RCC 7860 (cell line): ENCODE measurements at places on chromosomes 3 and 15.

DNA sequence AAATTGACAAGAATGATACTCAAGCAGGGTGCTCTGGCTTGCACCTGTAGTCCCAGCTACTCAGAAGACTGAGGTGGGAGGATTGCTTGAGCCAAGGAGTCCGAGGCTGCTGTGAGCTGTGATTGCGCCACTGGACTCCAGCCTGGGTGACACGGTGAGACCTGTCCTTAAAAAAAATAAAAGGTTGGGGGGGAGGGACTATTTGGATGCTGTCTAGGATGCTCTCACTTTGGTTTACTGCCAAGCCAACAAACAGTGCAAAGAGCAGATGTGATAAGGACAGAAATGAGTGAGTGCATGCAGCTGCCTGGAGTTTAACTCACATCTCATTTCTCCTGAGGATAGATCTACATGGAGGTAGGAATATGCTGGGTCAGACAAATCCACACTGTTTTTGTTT is 130.0 kb downstream of the FRMD4B start:
- DNase-seq: no peak

DNA sequence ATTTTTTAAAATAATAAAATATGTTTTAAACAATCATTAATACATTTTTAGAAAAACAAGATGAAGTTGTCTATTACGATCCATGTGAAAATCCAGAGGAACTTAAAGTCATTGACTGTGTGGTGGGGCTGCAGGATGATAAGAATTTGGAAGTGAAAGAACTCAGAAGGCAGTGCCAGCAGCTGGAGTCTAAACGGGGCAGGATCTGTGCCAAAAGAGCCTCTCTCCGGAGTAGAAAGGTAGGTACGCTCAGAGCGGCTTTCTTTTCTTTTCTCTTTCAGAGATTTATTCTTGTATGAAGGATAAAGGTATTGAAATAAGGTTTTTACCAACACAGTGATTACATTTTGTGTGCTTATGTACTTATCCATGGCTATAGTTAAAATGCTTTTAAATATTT is 13.6 kb downstream of the WHAMM start:
- DNase-seq: no peak

DNA sequence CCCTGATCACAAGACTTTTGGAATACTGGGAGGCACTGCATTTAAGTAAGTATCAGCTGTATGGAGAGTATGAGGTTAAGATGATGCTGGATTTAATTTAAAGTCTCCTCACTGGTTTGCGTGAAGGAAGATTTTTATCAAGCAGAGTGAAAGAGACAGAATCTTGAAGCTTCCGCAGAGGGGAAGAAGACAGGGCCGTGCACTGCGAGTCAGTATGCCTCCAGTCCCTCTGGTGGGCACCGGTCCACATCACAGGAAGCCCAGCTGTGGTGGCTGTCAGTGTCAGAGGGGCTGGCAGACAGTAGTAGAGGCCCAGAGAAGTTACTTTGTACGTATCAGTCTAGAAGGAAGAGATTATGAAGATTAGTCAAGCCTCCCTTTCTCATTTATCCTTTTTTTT is 379.0 kb upstream of the TPRG1 start:
- DNase-seq: no peak

DNA sequence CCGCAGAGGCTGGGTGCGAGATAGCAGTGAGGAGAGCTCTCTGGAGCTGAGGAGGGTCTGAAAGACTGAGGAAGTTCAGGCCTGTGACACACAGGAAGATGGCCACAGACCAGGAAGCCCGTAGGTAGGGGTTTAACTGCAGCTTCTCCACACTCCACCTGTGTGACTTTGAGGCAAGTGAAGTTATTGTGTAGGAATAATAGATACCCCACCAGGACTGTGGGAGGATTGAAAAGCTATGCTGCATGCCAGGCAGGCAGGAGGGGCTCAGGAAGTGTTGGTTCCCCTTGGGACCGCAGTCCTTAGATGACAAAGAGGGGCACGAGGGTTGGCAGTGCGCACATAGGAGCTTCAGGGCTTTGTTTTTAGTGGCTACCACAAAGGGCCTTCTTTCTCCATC is 50.9 kb downstream of the MAGEF1 start:
- no peak for DNase-seq

DNA sequence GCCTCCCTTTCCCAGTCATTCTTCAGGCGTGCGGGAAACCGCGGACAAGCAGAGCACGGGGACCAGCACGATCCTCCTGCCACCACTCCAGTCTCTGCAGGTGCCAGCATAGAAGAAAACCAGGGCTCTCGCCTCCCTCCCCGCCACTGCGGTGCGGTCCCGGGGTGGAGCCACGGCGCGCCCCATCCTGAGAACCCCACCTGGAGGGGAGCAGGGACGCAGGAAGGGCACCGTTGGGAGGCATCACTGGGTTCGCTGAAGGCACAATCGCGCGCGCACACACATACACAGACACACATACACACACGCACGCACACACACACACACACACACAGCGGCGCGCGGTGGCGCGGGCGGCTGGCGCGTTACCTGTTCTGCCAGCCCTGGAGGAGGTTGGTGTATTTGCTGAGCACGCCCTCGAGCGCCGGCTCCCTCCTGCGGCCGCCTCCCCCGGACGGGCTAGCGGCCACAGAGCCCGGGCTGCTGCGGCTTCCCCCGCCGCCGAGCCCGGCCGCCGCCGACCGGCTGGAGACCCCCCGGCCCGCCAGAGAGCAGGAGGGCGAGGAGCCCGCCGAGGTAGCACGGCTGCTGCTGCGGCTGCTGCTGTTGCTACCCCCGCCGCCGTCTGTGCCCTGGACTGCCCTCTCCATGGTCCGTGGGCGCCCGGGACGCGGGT is 394 bp downstream of the OSBPL10 start:
- DNase-seq: peak; percentile 52

DNA sequence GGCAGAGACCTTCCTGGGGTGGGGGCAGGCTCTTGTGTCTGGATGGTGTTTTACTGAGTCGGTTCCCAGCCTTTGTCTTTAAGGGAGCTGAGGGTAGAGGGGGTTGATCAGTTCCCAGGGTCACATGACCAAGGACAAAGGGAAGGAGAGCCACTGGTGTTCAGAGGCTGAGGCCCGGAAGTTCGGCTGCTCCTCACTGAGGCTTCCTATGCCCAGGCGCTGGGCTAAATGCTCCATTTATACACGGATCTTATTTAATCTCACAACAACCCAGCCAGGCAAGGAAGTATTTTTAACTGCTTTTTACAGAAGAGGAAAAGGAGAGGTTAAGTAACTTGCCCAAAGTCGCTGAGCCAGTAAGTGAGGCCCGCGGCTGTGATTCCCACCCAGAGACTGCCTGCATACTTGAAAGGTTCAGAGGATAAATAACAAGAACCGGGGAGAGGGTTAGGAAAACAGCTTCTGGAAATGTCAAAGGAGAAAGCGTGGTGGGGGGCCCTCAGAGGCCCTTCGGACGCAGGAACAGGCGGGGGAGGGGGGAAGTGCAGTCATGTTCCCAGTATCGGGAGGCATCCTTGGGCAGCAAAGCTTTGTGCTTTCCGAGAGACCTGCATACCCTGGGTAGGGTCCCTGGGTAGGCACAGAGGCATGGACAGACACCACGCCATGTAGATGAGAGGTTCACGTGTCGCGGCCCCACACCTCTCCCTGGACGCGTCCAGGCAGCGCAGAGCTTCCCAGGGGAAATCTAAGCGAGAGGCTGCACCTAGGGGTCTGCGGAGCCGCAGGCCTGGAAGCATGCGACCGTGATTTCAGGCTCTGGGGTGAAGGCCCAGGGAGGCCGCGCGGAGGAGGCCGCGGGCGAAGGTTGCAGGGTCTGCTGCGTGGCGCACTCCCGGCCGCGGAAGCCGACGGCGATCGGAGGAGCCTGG is 21.3 kb downstream of the EPHB3 start:
- no peak for DNase-seq

DNA sequence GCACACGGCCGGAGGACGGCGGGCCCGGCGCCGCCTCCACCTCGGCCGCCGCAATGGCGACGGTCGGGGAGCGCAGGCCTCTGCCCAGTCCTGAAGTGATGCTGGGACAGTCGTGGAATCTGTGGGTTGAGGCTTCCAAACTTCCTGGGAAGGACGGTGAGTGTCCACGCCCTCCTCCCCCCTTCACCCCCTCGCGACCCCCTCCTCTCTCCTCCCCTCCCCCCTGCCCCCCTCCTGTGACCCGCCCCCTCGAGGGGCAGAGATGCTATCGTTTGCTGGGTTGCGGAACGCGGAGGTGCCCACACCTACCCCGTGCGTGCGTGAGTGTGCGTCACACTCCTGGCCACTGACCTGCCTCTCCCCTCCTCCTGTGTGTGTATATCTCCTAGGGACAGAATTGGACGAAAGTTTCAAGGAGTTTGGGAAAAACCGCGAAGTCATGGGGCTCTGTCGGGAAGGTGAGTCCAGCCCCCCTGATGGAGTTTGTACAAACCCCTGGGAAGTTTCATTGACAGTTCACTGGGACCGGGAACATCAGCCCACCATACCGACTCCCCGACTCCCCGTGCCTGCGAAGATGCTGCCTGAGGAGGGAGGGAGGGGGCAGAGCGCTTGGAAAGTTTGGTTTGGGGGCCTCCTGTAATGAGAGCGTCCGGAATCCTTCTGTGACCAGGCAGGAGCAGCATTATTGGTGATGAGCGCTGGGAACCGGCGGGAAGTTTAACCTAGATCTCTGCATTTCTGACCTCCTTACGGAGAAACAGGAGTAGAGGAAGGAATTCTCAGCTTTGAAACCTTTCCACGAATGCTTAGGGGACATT is 795 bp upstream of the SCAANT1 start:
- DNase-seq: peak; percentile 40

DNA sequence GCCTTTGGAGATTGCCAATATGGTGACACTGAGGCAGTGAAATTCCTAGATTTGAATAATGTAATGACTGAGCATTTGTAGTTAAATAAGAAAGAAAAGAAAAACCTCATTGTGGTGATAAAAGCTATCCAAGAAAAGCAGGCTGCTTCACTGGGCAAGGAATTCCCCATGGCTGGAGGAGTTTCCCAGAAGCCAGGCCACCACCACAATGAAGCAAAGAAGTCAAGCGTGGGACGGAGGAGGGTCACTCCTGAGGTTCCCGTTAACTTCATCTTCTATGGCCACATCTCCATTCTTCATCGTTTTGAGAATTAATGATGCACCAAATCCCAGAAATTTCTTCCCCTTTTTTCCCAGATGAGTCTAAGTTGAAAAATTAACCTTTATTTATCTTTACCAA is 185.8 kb upstream of the BCL6 start:
- DNase-seq: peak; percentile 36

GRCh38 chr15:85711580-85712192 is 83.0 kb downstream of the KLHL25 start:
- peak; percentile 12 for DNase-seq

- no peak for DNase-seq
Measured at GRCh38 chr3:169968224-169968885, 1.7 kb downstream of the SEC62 start.

- no peak for DNase-seq
Measured at GRCh38 chr3:94303897-94304296, 241.0 kb downstream of the NSUN3 start.

DNA sequence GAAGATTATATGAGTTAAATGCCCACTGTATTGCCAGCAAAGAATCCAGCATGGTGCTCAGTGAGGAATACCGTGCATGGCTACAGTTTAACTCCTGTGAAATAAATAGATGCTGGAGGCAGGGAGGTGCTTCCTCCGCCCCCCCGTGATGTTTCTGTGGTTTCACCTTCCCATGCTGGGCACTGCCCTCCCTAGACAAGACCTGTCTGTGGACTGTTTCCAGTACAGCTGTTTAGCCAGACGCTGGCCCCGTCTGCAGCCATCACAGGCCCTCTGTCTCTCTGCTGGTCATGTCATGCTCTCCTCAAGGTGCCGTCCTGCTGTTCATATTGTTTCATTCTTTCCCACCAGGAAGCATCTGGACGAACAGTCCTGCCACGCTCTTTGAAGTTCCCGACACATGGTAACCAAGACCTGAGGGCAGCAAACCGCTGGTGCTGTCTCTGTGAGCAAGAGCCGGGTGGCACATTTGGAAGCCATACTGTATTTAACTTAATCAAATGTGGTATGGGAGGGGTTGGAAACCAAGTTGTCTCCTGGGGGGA is 31.4 kb downstream of the GOLGA8S start:
- no peak for DNase-seq

DNA sequence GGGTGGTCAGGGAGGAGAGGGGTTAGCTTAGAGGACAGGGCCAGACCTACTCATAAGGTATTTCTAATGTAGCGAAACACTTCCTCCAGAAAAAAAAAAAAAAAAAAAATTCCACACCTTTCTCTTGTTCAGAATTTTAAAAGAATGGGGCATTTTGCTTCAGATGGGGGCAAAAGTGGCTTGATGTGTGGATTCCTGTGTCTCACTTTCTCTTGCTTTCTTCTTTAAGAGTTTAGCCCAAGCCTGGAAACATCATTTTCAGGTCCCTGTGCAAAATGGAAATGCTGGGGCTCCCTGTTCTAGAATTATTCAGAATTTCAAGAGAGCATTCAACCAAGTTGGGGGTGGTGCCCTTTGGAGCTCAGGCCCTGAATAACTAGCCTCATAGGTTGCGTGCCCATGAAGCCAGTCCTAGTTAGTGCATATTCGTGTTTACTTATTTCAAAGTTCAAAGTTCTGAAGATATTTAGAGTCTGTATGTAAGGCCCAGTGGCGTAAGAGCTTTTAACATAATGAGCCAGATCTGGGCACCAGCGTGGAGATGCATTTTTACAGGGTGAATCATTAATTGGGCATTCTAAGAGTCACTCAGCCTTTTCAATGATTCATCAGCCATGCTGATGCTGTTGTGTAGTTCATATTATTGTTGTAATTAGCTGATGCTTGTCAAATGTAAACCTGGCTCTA is 104.5 kb downstream of the RPLP1 start:
- peak; percentile 96 for DNase-seq

DNA sequence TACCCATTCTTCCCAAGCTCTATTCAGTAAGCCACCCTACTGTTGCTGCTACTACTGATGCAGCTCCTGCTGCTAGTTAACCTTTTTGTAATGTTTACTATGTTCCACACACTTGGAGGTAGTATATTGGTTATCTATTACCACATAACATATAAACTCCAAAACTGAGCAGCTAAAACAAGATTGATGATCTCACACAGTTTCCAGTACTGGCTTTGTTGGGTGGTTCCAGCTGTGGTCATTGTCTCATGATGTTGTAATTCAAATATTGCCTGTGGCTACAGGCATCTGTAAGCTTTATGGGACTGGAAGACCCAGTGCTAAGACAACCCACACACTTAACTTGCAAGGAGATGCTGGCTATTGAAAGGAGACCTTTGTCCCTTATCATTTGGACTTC is 556.2 kb upstream of the SUCLG2 start:
- no peak for DNase-seq

- DNase-seq: no peak
Measured at GRCh38 chr15:63899193-63899592, 65.4 kb upstream of the HERC1 start.

GRCh38 chr15:68326711-68327354 is 49.3 kb downstream of the FEM1B start:
- DNase-seq: no peak
